ENCODE measurements at places on chromosomes 7 and 10.

- DNase-seq: no peak
Measured at GRCh38 chr7:137325927-137326326, 17.6 kb downstream of the PTN start.

GRCh38 chr7:2862831-2863361 is 18.8 kb upstream of the GNA12 start:
- DNase-seq: peak; percentile 95

DNA sequence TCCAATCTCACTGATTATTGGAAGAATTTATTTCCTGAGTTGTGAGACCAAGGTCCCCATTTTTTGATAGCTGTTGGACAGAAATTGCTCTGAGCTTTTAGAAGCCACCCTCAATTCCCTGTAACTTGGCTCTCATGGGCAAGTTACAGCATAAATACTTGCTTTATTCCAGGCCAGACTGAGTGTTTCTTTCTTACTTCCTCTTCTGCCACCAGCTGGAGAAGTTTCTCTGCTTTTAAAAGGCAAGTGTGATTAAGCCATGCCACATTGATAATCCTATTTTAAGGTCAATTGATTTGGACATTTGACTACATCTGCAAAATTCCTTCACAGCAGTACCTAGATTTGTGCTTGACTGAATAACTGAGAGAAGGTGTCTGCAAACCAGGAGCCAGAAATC is 14.1 kb upstream of the TAS2R41 start:
- DNase-seq: no peak

GRCh38 chr10:83871187-83872081 is 267.9 kb upstream of the GHITM start:
- peak; percentile 40 for DNase-seq

DNA sequence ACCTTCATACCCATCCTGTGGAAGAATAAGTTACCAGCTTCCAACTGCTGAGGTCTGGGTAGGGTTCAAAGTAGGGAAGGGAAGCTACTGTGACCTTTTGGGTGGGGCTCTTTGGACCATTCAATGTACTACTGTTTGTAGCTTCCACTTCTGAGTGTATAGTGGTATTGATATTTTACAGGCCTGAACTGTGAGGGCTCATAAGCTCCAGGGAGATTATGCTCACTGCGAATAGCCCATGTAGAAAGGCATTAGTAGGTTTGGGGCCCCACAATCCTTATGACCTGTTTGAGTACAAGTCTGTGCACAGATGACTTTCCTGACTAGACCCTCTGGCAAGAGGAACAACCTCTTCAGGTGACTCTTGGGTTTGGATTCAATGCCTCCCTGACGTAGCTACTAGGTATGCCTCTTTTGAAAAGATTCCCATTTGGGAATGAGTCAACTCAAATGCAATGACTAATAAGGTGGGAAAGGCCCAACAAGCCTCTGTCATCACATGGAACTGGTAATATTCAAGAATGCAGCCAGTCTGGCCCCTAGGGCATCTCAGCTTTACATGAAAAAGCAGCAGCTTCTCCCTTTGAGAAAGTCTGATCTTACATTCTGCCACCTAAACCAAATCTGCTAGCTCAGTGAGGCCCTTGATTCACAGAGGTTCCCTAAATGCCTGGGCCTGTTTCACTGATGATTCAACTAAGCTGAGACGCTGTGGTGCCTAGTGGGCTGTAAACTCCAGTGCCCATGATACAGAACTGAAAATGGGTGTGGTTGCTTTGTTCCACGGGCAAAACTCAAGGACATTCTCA is 79.8 kb downstream of the ABI1 start:
- peak; percentile 96 for DNase-seq

DNA sequence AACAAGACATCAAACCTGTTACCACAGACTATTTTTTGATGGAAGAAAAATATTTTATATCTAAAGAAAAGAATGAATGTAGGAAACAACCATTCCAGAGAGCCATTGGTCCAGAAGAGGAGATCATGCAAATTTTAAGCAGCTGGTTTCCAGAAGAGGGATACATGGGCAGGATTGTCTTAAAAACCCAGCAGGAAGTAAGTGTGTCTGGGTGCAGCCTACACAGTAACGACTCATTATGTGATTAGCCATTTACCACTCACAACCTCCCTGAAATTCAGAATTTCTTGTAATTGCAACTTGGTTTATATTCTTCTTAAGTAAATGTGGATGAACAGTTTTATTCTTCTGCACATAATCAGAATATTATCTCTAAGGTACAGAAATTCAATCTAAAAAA is 46.2 kb downstream of the NOC3L start:
- peak; percentile 34 for DNase-seq

DNA sequence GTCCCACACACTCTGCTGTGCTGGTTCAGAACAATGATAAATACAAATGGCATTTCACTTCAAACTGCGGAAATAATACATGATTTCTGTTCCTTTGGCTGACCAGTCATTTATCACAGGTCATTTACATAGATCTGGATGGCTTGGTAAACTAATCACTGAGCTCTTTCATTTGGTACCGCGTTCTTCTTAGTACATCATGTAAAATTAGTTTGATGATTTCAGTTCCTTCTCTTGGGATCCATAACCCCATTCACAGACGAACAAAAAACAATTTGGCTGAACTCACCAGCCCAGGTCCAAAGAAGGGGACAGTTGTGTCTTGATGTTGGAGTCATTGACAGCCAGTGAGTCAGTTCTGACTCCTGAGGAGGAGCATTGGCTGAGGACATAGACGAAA is 689.8 kb downstream of the INHBA start:
- DNase-seq: peak; percentile 65

DNA sequence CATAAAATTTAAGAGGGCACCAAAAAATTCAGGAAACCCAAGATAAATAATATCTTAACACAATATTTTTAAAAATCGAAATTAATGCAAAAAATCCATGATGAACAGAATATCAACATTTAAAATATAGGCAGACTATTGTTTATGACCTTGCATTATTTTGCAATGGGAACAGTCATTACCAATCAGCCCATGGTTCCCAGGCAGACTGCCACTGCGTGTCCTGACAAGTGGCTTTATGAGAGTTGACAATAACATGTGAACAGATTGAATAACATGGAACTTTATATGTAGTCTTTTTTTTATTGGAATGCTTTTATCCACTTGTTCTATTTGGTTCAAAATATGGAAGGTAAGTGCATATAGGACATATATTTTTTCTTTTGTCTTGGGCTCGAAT is 3.1 kb upstream of the AVPI1 start:
- no peak for DNase-seq

GRCh38 chr7:108094933-108095710 is 35.0 kb downstream of the LAMB4 start:
- DNase-seq: peak; percentile 97

DNA sequence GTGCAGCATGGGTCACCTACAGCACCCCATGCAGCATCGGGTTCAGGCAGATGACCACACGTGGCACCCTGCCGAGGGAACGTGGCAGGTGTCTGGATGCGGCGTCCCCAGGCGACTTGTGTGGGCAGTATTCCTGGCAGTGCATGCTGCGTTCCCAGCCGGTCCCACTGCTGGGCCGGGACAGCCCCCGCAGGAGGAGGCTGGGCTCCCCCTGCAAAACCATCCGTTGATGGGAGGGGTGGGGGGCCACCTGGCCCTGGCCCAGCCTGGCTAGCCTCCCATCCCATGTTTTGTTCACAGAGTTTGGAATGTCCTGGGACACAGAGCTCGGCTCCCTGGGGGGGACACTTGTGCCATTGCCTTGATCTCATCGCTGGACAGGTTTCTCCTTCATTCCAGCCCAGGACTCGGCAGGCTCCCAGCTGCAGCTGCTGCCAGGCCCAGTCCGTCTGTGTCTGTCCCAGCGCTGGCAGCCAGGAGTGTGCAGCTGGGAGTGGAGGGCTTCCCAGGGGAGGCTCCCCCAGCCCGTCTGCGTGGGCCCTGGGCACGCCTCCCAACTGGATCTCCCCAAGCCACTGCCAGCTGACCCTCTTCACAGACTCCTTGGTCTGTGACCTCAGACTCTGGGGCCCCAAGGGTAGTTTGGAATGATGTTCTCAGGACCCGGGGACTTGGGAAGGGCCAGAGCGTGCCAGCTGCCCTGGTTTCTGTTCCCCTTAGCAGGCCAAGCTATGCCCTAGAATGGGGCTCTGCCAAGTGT is 32.6 kb downstream of the TMEM270 start:
- DNase-seq: peak; percentile 62

GRCh38 chr7:68537774-68538071 is 1060.6 kb upstream of the AUTS2 start:
- no peak for DNase-seq

DNA sequence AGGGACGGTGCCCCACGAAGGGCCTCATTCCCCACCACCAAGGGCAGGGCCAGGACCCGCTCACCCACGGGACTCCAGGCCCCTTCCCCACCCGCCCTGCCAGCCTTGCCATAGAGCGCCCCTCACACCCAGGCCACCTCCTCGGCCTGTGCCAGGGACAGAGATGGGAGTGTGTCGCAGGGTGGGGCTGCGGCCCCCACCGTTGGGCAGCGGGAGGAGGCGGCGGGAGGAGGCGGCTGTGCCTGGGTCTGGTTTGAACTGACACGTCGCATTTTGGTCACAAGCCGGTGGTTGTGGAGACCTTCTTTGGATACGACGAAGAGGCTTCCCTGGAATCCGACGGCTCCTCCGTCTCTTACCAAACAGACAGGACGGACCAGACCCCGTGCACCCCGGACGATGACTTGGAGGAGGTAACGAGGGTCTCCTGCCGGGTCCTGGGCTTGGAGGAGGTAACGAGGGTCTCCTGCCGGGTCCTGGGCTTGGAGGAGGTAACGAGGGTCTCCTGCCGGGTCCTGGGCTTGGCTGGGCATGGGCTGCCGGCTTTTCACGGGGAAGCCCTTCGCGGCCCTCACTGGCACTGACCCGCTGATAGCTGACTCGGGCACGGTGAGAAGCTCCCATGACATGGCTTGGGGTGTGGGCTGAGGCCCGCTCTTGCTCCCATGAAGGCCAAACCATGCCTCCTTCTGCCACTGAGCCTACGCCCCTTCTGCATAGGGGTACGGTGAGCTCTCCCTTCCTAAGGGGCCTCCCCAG is 46.4 kb upstream of the DPYSL4 start:
- DNase-seq: no peak

GRCh38 chr10:94172332-94172731 is 178.6 kb downstream of the PLCE1 start:
- DNase-seq: peak; percentile 33

- no peak for DNase-seq
Measured at GRCh38 chr10:60338002-60338564, 51.6 kb downstream of the ANK3 start.

Data from fibroblast of lung (primary cell).